Choroid plexus epithelial cell (primary cell): ENCODE measurements at places on chromosomes 16 and 17.

- peak; percentile 37 for DNase-seq
Measured at GRCh38 chr16:25009822-25010221, 5.3 kb downstream of the ARHGAP17 start.

DNA sequence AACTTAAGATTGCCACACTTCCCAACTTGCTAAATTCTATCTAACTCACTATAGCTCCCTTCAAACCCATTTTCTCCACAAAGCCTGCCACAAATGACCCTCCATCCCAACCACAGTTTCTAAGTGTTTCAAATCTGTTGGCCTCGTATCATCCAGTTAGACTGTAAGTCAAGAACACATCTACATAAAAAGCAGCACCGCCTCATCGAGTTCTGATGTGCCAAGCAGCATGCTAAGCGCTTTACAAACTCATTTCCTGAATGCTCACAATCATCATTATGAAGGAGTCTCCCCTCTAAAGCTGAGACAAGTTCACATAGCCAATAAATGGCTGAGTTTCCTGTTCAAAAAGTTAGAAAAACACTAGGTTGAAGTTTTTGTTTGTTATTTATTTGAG lies 9.2 kb upstream of the ANKFY1 start:
- no peak for DNase-seq

GRCh38 chr17:77253611-77254051 lies 112.9 kb downstream of the SEC14L1 start:
- peak; percentile 40 for DNase-seq

- DNase-seq = peak; percentile 44
Measured at GRCh38 chr16:14337303-14338191, 266.4 kb downstream of the MRTFB start.

GRCh38 chr16:71917900-71918299 lies 22.6 kb downstream of the IST1 start:
- DNase-seq = peak; percentile 49

- no peak for DNase-seq
Measured at GRCh38 chr16:3036726-3037315, at the start of gene BICDL2. TSS of gene BICDL2 (minus strand) at chr16:3036944. CDS start at chr16:3035496, 1,448 bp downstream.

DNA sequence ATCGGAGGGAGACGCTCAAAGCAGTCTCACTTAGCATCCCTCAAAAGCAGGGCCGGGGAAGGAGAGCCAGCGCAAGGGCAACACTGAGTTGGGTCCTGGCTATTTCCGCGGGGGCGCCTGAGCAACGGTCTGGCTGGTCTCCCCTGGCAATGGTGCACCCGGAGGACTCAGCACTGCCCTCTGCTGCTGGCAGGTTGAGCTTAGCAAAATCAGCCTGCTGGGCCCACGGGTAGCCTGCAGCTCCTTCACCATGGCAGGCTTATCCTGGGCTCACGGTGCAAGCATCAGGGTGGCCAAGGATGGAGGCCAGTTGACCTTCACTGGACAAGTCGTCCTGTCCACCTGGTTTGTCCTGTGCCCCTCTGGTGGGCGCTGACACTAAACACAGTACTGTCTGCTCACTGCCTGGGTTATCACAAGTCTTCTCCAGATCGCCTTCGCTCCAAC lies 14.4 kb upstream of the ALDH3A1 start:
- peak; percentile 72 for DNase-seq

GRCh38 chr17:36111068-36111490 lies 7.5 kb downstream of the CCL4 start:
- no peak for DNase-seq

DNA sequence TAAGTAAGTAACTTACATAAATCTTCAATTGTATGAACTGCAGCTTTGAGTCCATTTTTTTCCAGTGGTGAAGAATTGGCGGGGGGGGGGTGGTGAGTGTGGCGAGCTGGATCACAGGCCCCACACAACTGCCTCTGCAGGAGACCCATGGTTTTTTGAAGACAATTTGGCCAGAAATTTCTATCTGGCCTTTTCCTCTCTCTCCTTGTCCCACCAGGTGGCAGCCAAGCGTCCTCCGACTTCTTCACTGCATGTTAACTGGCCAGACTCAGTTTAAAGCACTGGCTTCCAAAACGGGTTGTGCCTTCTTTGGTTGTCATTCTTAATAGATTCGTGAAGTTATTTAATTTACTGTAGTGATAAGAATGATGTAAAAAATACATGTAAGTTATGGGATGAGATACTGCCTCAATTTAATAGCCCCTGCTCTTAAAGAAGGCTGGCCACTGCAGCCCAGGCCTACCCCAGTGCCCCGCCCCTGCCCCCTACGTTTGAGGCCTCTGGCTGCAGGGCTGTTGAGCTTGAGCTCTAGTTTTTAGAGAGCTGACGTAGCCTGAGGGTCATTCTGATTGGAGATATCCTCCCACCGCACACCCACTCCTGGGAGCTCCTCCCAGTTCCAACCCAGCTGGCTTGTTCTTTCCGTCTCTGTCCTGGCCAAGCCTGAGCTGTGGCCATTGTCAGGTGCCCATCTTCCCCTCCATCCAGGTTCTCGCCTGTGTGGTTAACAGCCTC lies 36.4 kb downstream of the AKAP1 start:
- peak; percentile 73 for DNase-seq

DNA sequence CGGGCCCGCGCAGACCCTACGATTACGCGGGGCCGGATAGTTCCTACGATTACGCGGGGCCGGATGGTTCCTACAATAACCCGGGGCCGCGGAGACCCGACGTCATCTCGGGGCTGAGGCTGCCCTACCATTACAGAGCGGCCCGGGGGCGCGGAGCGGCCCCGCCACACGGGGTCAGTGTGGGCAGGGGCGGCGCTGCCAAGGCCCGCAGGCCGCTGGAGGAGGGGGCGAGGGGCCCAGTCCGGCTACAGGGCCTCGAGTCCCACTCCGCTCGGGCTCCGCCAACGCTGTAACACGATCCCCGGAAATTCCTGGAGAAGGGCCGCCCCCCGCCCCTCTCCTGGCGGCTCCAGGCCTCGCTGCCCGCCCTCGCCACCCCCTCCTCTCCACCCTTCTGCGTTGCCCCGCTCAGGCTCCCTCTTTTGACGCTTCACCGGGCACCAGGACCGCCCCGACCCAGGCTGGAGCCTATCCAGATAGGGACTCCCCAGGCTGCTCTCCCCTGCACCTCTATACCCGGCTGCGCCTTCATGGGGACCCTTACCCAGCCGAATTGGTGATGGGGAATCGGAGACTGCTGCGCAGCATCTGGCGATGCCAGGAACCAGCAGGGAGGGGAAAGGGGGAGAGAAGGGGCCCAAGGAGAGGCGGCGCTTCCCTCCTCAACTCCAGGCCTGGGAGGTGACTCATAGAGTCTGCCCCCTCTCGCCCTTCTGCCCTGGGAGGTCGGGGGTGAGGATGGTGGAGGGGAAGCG lies at the start of gene RAB34:
RAB34 (minus strand) TSS at position 291 of the 755 bp plus-strand sequence. CDS start 602 bp downstream, outside the sequence.
- peak; percentile 83 for DNase-seq
